NCI-H2171 treated with DMSO at 0.1 percent for 48 hours (cell line): ENCODE measurements at places on chromosomes 7 and 10.

- no peak for DNase-seq
Observed at GRCh38 chr7:140635816-140636215, 4.8 kb downstream of the DENND2A start.

DNA sequence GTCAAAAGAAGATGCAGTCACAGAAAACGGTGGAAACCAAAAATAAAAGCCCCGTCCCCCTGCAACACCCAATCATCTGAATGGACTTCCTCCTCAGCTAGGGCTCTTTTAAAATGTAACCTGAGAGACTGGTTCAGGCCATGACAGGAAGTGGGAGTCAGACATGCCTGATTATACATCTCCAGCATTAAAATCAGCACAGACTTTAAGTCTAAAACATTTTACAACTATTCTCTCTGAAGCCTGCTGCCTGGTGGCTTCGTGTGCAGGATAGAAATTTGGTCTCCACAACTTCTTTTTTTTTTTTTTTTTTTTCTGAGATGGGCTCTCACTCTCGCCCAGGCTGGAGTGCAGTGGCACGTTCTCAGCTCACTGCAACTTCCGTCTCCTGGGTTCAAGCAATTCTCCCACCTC, 30.3 kb downstream of the HACD1 start:
- DNase-seq: no peak

GRCh38 chr7:51290702-51291540, 25.7 kb downstream of the COBL start:
- DNase-seq: no peak

GRCh38 chr7:57381581-57381980, 68.4 kb upstream of the ZNF716 start:
- DNase-seq: no peak

DNA sequence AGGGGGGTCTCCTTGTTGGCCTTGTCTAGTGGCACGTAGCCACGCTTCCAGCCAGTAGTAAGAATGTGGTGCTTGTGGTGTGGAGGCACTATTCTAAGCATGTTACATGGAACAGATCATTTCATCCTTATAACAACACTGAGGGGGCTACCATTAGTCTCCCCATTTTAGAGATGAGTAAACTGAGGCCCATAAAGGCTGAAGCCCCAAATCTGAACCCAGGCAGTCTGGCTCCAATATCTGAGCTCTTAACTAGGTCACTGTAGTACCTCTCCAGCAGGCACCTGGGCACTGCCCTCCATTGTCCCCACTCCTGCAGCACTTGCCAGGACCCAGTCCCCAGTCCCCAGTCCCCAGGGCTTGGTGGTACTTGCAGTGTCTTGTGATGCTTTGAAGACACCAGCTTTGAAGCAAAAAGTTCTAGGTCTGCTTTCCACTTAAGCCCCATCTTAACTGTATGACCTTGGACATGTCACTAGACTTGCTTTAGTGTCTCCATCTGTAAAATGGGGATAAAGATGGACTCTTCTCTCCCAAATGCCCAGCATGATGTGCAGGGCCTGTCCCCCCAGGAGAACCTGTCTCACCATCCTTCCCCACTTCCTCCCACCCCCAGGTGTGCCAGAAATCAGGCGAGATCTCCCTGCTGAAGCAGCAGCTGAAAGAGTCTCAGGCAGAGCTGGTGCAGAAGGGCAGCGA, 6.4 kb downstream of the LZTS2 start:
- DNase-seq: no peak

DNA sequence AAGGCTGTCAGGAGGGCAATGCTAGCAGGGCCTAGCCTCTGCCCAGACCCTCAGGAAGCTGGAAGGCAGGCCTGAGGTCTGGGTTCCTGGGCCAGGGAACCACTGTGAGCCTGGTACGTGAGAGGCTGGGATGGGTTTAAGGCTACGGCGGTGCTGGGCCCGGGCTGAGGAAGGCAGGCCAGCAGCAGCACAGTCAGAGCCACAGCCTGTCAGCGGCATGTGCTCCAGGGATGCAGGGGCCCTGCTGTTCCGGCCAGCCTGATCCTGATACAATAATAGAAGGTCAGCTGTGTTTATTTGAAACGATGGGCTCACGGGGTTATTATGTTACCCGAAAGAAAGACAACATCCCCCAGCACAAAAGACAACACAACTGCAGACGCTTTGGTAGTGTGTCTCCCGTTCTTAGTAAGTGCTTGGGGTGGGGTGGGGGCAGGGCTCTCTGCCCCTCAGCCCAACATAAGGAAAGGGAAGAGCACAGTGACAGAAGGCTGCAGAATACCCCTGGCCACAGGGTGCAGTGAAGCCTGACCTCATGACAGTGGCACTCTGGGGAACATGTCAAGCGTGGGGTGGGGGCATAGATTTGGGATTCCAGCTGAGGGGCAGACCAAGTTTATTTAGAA, 95.0 kb downstream of the COL13A1 start:
- DNase-seq: no peak

GRCh38 chr7:117645481-117646165, 165.8 kb downstream of the CFTR start:
- DNase-seq: no peak

- DNase-seq: peak; percentile 56
Observed at GRCh38 chr10:99612167-99612831, 7.9 kb downstream of the SLC25A28 start.

GRCh38 chr7:130022115-130022514, 29.1 kb downstream of the ZC3HC1 start:
- no peak for DNase-seq

DNA sequence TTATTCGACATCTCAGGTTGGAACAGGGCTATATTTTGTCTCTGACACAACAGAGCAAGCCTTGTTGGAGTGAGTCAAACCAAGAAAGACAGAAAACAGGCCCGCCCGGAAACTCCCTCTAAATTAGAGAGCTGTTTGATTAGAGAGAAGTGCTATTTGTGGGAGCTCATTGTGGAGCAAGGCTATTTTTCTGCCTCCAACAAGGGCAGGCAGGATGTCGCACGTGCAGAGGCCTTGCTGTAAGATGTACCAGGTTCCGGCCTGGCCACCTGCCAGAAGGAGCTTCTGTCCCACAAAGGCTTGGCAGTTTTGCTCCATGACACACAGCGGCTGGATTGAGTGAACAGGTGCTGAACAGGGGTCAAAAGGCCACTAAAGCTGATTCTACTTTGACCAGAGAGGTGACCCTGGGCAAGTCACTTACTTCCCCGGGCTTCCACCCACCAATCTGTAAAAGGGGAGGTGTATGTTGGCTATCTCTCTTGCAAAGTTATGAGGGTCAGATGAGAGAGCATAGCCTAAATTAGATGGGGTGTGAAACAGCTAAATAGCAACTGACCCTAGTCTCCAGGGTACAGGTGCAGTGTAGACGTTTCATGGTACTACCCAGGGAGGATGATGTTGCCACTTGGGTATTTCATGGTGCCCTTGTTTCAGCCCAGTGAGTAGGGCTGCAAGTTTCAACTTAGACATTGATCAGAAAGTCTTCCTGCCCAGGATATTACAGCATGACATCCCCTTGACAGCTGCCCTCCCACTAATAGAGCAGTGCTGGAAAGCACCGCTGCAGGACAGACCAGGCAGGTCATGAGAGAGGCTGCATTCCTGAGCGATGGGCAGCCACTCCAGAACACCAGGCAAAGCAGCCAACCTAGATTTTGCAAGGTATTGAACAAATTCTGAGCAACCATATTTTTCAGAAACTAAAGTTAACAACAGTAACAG, 62.0 kb downstream of the VSTM4 start:
- DNase-seq: no peak

GRCh38 chr7:28836716-28837115, 121.4 kb downstream of the TRIL start:
- no peak for DNase-seq

DNA sequence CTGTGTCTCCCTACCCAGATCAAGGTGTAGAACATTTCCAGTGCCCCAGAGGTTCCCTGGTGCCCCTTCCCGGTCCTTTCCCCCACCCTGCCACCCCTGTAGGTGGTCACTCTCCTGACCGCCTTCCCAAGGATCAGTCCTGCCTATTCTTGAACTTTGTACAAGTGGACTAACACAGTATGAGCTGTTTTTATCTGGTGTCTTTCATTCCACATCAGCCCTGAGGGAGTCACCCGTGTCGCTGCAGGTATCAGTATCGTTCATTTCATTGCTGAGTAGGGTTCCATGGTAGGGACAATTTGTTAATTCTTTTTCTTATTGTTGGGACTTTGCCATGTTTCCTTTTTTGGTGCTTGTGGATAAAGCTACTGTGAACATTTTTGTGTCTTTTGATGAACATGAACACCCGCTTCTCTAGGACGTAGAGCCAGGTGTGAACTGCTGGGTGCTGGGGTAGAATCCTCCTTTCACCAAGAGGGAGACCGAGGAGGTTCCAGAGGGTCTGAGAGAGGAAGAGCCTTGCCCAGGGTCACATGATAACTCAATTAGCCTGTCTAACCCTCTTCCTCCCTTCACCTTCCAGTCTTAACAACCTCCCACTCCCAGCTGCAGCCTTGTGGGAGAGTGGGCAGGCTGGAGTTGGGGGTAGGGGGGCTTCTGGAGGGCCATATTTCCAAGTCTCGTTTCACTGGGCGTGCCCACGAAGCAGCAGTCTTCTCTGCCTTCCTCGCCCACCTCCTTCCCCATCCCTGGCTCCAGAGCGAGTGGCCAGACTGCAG, 18.0 kb downstream of the PALD1 start:
- no peak for DNase-seq

- no peak for DNase-seq
Observed at GRCh38 chr10:7756360-7756992, 31.3 kb downstream of the KIN start.

DNA sequence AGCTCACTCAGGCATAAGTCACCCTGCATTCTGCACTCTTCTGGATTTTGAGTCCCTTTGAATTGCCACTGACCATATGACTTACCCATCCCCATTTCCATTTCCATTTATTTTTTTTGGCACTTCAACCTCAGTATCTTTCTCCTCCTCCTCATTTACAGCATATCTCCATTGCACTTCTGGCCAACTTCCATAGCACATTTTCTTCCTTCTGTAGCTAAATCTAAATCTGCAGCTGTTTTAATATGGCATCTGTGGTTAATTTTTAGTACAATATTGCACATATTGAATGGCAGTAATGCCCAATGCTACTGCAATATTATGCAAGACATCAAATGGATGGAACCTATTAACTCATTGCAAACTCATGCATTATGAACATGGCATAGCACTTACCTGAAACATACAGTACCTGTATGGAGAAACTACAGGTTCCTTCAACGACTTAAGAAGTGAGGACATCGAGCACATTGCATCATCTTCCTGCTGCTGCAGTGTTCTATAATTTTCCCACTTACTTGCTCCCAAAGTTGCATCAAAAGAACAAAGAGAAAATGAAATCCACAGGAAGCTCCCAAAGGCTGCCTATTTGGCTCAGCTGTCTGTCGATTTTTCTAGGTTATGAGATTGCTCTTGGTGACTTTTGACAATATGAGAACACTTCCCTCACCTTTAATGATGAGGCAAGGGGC, 55.7 kb downstream of the LRRTM3 start:
- DNase-seq: no peak

DNA sequence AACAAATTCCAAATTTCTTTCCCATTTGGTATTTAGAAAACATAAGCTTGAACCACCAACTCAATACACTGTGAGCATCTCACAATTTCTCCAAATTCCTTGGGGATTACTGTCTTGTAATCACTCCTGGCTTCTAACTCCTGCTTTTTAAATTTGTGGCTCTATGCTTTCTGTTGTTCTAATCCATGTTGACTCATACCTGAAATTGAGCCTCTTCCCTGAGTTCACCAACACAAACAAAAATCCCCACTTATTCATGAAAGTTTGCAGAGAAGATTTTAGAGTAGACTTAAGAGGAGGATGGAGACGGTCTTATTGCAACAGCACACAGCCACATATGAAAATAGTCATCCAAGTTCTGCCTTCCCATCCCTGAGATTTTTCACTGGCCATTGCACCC, 252.5 kb downstream of the PTEN start:
- no peak for DNase-seq

GRCh38 chr10:624605-625332, 64.7 kb downstream of the DIP2C start:
- peak; percentile 59 for DNase-seq

DNA sequence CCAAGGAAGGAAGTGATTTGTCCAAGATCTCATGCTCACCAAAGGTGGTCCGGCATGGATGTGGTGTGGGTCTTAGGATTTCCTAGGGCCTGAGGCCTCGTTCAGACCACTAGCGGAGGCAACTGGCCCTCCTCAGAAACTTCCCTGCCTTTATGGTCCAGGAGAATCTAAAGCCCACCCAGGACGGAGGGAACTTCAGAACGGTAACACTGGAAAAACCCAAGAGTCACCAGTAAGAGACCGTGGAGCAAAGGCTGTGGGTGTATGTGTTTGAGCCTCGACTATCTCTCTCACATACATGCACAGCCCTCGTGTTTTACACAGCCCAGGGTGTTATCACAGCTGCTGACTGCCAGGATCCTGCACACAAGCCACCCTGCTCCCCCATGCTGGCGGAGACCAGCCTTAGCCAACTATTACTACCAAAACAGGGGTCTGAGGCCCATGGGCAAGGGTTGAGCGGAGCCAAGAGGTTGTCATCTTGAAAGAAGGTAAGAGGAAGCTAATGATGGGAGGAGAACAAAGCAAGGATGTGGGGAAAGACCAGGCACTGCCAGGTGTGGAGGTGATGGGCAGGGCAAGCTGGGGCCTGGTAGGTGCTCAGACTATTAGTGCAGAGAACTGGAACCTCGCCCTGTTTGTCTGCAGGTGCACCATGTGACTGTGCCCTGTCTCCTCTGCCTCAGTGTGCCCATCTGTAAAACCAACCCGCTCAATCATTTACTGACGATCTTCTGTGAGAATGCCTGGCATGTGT, 170.2 kb upstream of the ZMIZ1 start:
- DNase-seq: no peak

DNA sequence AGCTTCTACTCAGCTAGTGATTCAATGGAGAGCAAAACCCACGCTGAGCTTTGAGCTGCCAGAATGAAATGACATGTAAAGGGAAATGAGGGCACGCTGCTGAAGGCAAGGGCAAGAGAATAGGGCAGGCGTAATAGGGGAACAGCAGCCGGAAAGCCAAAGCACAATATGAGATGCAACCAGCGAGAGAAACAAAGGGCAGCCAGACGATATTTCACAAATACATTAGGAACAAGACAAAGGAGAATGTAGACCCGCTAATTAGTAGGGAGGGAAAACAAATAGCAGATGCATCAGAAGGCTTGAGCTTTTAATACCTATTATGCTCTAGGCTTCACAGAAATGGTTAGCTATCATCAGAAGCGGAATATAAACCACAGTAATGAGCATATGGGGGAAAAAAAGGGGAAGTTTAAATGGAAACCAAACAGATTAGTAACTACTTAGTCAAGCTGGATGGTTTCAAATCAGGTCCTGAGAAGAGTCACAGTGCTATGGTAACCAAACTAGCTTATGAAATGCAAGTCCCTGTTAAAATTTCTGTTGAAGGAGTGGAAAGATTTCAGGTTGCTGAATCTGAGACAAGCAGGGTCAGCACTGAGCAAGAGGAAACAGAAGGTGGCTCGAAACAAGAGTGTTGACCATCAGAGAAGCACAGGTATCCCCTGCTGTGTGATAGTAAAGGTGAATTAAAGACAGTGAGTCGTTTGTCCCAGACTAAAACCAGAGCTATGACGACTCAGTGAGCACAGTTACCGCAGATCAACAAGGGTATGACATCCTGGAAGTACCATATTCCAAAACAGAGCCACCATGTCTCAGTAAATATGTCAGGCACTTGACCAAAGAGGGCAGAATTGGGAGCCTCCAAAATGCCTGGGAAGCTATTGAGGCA, 496.9 kb upstream of the CELF2 start:
- no peak for DNase-seq

- DNase-seq: no peak
Observed at GRCh38 chr7:1920266-1920681, 250.2 kb downstream of the ELFN1 start.

GRCh38 chr7:39102234-39102633, 124.5 kb downstream of the POU6F2 start:
- DNase-seq: no peak

GRCh38 chr10:132756591-132756990, 29.4 kb downstream of the NKX6-2 start:
- no peak for DNase-seq
